Activated T-helper 2 cell treated with anti-CD3 and anti-CD28 coated beads, Interferon-gamma antibody, Interleukin-2, Interleukin-4, amounts not matched to agents 10 μg/mL and 5 μg/mL and 100 μg/mL, durations not matched to agents 14 hours and 24 hours and 36 hours (primary cell): ENCODE measurements at places on chromosomes 5 and 9. TPM values are rescaled to one million over a fixed set of nuclear protein-coding genes. Genes with fewer than 3 reads are reported as not detected.

DNA sequence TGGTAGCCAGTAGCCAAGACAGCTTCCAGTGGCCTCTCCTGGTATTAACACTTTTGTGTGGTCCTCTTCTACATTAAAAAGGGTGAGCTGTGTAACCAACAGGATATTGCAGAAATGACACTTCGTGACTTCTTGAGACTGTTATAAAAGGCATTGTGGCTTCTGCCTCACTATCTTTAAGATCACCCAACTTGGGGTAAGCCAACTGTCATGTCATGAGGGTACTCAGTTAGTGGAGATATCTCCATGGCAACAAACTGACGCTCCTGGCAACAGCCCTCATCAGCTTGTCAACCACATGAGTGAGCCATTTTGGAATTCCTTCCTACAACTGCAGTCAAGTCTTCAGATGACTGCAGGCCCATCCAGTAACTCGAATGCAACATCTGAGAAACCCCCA lies 121.7 kb downstream of the DEPDC1B start:
- H3K4me3 ChIP-seq = no peak overlapping the region
- peak; percentile 29 for DNase-seq
- peaks cover 8% of the 10 kb centered on the region for H3K4me1 ChIP-seq
- no peak overlapping the region for H3K27ac ChIP-seq
- no peaks in the 10 kb centered on the region for H3K27me3 ChIP-seq
- H3K36me3 ChIP-seq = peaks cover 23% of the 10 kb centered on the region

Gene TAF7
- 67.1 and 70.5 TPM in 2 replicates for total RNA-seq

Gene GPX8
- not detected in 2 replicates for total RNA-seq

- no peak overlapping the region for H3K27ac ChIP-seq
- no peaks in the 10 kb centered on the region for H3K4me1 ChIP-seq
- no peaks in the 10 kb centered on the region for H3K27me3 ChIP-seq
- DNase-seq = no peak
Observed at GRCh38 chr5:82142928-82143577, 135.1 kb downstream of the RPS23 start.

DNA sequence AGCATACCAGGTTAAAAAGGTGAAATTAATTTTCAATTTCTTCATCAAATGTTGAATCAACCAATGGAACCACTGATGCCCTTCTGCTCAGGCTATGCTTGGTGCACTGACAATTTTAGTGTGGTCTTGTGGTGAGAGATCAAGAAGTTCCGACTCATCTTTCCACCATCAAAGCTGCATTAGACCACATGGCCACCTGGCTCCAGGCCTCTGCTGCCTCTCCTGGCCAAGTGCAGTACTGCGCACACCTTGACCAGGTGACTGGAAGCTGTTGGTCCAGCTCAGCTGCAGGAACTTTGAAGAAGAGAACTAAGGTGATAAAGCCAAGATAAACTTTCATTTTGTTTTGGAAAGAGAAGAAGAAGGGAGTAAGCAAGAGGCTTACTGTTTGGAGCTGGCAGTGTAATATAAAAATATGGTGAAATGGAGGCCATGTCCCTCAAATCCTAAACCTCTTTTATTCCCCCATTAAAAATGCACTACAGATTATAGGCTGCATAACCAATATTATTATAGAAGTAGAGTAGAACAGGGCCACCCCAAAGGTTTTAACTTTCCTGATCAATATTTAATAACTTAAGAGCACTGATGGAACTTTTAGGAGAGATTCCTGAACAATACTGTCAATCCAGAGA lies 315.5 kb upstream of the C9orf72 start:
- H3K36me3 ChIP-seq = no peaks in the 10 kb centered on the region
- DNase-seq = peak; percentile 20
- H3K27me3 ChIP-seq = peaks cover 3% of the 10 kb centered on the region
- no peak overlapping the region for H3K4me3 ChIP-seq
- H3K4me1 ChIP-seq = no peaks in the 10 kb centered on the region

GRCh38 chr5:124746916-124747790 lies 714 bp upstream of the ZNF608 start:
- H3K27ac ChIP-seq = no peak overlapping the region
- H3K4me1 ChIP-seq = peaks cover 2% of the 10 kb centered on the region
- no peaks in the 10 kb centered on the region for H3K36me3 ChIP-seq

Gene RMRP
- 5,290 and 6,583 TPM in 2 replicates for total RNA-seq

Gene SMIM32
- not detected in 2 replicates for total RNA-seq

GRCh38 chr5:149177911-149178565 lies 36.7 kb downstream of the ABLIM3 start:
- DNase-seq = no peak
- H3K27ac ChIP-seq = no peak overlapping the region
- no peak overlapping the region for H3K4me3 ChIP-seq
- no peaks in the 10 kb centered on the region for H3K4me1 ChIP-seq
- peaks cover 28% of the 10 kb centered on the region for H3K27me3 ChIP-seq

GRCh38 chr5:1406681-1407640 lies 38.3 kb downstream of the SLC6A3 start:
- no peak for DNase-seq
- H3K27me3 ChIP-seq = no peaks in the 10 kb centered on the region
- H3K36me3 ChIP-seq = no peaks in the 10 kb centered on the region
- H3K27ac ChIP-seq = no peak overlapping the region
- no peak overlapping the region for H3K4me3 ChIP-seq

GRCh38 chr5:54259090-54259489 lies 51.3 kb downstream of the ARL15 start:
- H3K27ac ChIP-seq = no peak overlapping the region
- DNase-seq = no peak
- no peaks in the 10 kb centered on the region for H3K27me3 ChIP-seq
- no peak overlapping the region for H3K4me3 ChIP-seq
- peaks cover 3% of the 10 kb centered on the region for H3K4me1 ChIP-seq
- no peaks in the 10 kb centered on the region for H3K36me3 ChIP-seq

DNA sequence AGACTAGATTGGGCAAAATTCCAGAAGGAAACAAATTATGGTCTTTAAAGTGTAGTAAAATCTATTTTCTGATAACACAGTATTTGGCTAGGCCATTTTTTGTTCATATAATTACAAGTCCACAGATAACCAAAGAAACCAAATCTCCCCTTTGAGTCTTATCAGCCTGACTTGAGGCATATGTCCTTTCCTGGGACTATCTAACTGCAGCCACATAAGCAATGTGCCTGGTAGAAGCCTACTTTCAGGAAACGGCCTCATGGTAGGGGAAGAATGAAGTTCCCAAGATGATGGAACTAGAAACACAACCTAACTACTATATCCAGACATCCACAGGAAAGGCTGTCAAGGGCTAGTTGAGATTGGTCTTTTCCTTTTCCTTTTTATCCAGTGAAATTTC lies 130.0 kb downstream of the PIK3R1 start:
- DNase-seq = no peak
- no peak overlapping the region for H3K27ac ChIP-seq
- H3K4me1 ChIP-seq = peaks cover 49% of the 10 kb centered on the region
- H3K4me3 ChIP-seq = no peak overlapping the region
- no peaks in the 10 kb centered on the region for H3K36me3 ChIP-seq

- peaks cover 3% of the 10 kb centered on the region for H3K27me3 ChIP-seq
- peaks cover 29% of the 10 kb centered on the region for H3K4me1 ChIP-seq
- H3K36me3 ChIP-seq = peaks cover 52% of the 10 kb centered on the region
- H3K4me3 ChIP-seq = no peak overlapping the region
- no peak for DNase-seq
- no peak overlapping the region for H3K27ac ChIP-seq
Observed at GRCh38 chr5:35665096-35665495, 47.4 kb downstream of the SPEF2 start.

Gene KIF4B
- 0.07 TPM in 1 of 2 replicates, not detected in the other for total RNA-seq

- no peak for DNase-seq
- peaks cover 32% of the 10 kb centered on the region for H3K36me3 ChIP-seq
- no peaks in the 10 kb centered on the region for H3K27me3 ChIP-seq
- H3K4me1 ChIP-seq = peaks cover 65% of the 10 kb centered on the region
Observed at GRCh38 chr9:99109522-99109921, 4.6 kb downstream of the TGFBR1 start.

- H3K4me1 ChIP-seq = peaks cover 33% of the 10 kb centered on the region
- H3K36me3 ChIP-seq = peaks cover 52% of the 10 kb centered on the region
- no peak for DNase-seq
- H3K27ac ChIP-seq = peak overlapping the region; percentile 83
- H3K27me3 ChIP-seq = no peaks in the 10 kb centered on the region
Observed at GRCh38 chr5:178152491-178153444, 917 bp downstream of the NHP2 start.
